MG63 (cell line): ENCODE measurements at places on chromosomes 2 and 18.

DNA sequence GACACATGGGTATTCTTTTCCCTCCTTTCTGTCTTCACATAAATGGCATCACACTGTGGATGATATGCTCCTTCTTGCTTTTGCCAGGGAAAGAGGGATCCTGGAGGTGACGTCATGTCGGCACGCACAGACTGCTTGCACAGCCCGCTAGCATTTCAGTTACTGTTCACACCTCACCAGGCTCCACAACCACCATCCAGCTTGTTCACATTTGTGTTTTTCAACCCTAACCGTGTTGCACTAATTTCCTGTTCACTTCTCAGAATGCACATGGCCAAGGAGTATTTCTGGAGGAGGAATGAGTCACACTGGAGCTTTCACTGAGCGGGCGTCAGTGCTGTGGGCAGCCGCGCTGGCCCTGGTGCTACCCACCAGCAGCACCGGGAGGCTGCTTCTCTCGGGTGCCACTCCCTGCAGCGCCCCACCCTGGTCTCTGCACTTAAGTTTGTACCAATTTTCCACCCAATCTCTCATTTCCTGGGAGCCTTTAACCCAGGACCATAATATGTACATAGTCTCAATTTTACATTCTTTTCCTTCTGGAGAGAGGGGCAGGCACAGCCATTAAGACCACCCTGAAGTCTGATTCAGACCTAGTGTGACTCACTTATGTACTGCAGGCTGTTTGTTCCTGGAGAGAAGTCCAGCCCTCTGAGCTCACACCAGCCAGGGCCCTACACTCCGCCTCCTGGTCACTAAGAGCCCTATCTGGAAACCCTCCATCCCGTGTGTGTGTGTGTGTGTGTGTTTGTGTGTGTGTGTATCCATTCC is 65.1 kb downstream of the MBP start:
- DNase-seq = peak; percentile 84

DNA sequence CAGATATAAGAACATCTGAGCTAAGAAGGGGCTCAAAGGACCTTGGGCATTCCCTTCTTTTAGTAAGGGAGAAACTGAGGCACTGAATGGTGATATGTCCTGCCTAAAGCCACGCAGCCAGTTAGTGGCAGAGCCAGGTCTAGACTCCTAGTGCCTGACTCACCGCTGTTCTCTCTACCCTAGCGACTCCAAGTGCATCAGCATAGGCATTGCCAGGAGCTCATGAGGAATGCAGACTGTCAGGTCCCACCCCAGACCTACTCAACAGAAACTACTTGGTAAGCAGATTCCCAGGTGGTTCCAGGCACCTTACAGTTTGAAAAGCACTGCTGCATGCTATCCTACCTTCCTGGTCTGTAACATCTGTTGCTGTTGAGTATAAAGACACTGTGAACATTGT is 158.9 kb downstream of the MSH2 start:
- DNase-seq = peak; percentile 9

- DNase-seq = no peak
Measured at GRCh38 chr2:99852956-99853355, 289.4 kb downstream of the AFF3 start.

DNA sequence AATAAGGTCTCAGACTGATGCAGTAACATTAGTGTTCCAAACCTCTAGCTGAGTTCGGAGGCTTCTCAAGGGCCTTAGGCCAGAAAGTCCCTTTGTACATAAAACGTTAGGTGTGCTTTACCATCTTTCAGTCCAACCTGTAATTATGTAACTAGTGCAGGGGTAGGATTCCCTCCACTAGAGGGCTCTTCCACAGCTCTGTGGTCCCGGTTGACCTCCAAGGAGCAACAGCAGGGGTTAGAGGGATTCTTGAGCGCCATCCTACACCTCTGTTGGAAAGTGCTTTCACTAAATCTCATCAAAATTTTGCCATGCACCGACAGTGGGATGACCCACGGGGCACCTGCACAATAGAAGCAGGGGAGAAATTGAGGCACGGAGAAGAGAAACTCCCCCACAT is 155.8 kb upstream of the LRP1B start:
- no peak for DNase-seq

DNA sequence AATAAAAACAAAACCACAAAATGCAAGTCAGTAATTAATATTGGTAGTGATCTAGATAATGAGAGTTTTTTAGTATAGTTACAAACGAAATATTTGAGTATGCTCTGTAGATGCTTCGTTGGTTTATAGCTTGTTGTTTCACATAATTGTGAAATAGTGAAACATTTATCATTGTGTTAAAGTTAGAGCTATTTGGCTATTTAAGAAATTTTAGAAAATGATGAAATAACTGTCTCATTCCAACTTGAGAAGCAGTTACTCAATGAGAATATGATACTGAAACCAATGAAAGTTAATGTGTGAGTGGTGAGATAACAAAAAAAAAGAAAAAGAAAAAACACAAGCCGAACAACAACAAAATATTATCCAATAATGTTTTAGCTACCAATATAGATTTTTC is 475.6 kb upstream of the ZEB2 start:
- no peak for DNase-seq

- peak; percentile 9 for DNase-seq
Measured at GRCh38 chr2:88874063-88874657, 182.7 kb downstream of the RPIA start.

- no peak for DNase-seq
Measured at GRCh38 chr2:98084151-98084868, 2.7 kb upstream of the VWA3B start.

- DNase-seq = no peak
Measured at GRCh38 chr18:79962835-79963657, 1.4 kb upstream of the HSBP1L1 start.

DNA sequence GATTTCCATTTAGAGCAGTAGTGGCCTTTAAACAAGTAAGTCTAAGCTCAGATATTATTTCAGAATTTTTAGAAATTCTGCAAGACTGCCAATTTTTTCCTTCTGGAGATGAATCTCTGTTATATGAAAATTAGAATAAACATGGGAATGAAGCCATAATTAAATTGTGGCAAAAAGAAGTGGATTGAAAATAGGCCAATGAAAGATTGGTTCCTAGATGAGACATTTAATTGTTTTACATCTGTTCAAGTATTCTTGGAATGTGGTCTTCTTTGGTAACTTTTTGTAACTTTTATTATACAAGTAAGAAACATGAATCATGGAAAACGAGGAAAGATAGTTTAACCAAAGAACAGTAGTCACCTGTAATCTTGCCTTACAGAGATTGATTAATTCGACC is 10.3 kb downstream of the CAD start:
- DNase-seq = no peak

DNA sequence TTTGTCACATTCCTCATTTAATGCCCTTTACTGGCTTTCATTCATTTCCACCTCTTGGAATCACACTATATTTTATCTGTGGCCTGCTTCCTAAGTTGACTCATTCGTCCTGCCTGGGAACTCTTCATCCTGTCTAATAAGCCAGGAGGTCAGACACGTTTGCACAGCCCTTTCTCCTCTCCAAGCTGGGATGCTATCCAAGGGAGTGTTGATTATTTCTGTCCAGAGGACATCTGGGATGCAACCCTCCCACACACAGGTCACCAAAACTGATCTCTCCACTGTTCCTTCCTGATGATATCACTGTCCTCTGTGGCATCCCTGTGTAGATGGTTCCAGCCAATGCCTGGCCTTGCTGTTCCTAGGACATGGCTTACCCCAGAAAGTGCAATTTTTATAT is 79.8 kb upstream of the NOSTRIN start:
- DNase-seq = peak; percentile 47

DNA sequence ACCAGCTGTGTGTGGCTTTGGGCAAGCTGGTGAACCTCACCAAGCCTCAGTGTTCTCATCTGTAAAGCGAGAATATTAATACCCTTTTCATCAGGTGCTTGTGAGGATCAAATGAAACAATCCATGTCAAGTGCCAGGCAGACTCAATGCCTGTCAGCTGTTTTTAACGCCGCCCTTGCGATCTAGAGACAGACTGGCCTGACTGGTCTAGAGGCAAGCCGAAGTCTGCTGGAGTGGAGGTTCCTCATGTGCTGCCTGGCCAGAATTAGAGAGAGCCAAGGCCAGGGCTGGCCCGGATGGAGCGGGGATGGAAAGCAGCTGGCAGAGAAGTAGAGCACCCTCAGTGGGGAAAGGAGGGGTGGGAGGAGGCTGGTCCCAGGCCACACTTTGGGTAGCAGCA is 74.5 kb upstream of the B3GNT7 start:
- no peak for DNase-seq

- no peak for DNase-seq
Measured at GRCh38 chr2:186749219-186749618, 55.4 kb downstream of the FAM171B start.

DNA sequence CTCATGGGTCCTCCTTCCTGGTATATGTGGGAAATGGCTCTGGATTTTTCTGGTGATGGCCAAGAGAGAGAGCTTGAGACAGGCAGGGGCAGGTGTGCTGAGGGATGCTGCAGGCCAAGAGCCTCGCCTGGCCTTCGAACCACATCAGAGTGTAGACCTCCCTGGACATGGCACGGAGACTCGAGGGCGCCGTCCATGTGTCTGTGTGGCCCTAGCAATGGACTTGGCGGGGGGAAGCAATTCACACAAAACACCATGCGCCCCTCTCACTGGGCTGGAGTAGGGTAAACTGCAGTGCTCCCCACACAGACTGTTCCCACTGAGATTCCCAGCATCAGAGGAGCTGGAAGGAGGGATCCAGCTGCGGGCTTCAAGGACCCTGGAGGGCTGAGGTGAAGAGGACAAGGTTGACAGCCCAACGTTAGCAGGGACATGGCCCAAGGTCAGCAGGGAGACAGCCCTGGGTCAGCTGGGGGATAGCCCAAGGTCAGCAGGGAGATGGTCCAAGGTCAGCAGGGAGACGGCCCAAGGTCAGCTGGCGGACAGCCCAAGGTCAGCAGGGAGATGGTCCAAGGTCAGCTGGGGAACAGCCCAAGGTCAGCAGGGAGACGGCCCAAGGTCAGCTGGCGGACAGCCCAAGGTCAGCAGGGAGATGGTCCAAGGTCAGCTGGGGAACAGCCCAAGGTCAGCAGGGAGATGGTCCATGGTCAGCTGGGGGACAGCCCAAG is 75.4 kb upstream of the HDAC4 start:
- DNase-seq = no peak

DNA sequence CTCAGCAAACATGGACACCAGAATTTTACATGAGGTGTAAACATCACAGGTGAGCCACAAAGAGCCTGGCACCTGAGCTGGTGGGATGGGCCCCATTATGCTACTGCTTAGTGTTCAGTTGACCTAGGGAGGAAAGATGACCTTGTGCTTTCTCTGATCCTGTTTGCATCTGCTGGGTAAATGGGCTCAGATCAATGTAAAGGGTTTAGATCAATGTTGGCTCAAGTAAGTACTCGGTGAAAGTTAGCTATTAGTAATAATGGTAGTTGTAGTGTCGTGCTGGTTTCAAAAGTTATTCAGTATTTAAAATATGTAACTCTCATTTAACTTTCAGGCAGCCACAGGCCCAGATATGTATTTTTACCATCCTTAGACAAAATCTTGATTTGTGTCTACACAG is 19.8 kb downstream of the ABHD3 start:
- no peak for DNase-seq

DNA sequence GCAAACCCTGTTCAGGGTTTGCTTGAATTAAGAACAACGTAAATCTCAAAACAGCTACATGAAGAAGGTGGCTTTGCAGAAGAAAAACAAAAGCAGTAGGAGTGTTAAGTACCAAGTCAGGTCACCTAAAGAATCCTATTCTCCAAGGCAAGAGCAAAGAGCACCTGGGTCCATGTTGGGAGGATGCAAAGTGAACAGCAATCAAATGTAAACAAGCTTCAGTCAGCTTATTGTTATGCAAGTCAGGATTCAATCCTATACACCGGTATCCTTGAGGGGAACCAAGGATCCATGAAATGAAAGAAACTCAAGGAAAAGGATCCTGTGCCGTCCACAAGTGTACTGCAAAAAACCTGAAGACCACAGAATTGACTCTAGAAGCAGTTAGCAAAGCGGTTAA is 261.0 kb upstream of the DDX18 start:
- DNase-seq = no peak

- no peak for DNase-seq
Measured at GRCh38 chr2:191222507-191222906, 22.7 kb upstream of the MYO1B start.

DNA sequence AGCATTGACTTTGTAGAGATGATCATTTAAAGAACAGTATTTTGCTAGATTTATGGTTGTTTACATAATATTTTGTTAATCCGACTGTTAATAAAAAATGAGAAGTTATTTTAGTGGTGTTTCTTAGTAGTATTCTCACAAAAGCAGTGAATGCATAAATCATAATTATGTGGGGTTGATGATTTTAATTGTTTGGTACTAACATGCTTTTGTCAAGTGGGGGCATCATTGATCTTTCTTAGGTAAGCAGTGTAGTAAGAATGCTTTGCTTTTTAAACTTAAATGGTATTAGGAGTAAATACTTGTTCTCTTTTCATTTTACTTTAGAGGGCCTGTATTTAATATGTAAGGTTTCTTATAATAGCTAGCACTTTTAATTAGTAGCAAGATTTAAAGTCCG is 109.2 kb upstream of the OTX1 start:
- DNase-seq = no peak

- DNase-seq = no peak
Measured at GRCh38 chr2:69190743-69191404, 177.9 kb downstream of the ANTXR1 start.

DNA sequence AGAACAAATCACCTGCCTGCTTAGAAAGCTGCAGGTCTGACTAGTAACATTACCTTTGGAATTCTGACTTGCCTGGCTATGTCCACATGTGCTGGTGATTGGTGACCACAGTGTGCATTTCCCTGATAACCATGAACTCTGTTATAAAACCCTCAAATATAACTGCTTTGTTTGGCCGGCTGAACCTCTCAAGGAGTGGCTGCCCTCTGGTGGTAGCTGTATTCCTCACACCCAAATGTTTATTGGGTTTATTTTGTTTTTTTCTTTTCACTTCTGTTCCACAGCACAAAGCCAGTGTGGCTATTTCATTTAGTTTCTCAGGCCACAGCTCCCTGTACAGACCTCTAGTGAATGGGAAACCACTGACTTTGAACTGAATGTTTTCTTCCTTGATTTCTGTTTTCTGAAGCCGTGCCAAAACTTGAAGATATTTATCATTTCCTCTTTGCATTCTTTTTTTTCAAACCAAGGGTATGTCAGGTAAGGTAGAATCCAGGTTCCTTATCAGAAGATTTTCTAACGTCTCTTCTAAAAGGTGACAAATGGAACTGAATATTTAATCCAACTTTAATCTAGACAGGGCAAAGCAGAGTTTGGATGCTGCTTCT is 549.0 kb upstream of the VRK2 start:
- peak; percentile 11 for DNase-seq

DNA sequence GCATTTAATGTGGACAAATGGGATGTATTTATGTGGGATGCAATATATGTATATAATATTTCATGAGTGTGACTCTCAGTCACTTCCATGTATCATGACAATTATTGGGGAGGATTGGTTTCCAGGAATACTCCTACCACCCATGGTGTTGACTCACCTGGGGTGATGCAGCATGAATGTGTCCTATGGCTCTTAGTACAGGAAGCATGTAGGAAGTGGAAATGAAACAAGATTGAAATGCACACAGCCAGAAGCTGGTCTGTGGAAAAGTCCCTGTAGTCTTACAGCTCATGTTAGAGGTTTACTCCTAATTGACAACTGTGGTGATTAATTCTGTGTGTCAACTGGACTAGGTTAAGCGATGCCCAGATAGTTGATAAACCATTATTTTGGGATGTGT is 89.3 kb upstream of the HAAO start:
- no peak for DNase-seq

- DNase-seq = peak; percentile 16
Measured at GRCh38 chr2:228681426-228681825, 499.9 kb upstream of the SPHKAP start.

GRCh38 chr2:225282858-225283710 is 116.4 kb upstream of the NYAP2 start:
- peak; percentile 64 for DNase-seq

- DNase-seq = peak; percentile 52
Measured at GRCh38 chr2:182866461-182867406, at the start of gene FRZB. Gene FRZB (minus strand): TSS chr2:182866637. CDS start chr2:182866552, 85 bp downstream.
